CD4-positive, alpha-beta memory T cell (primary cell): ENCODE measurements at places on chromosomes 11 and 22. TPM values are rescaled to one million over a fixed set of nuclear protein-coding genes. Genes with fewer than 3 reads are reported as not detected.

GRCh38 chr22:23248583-23248982 is 68.3 kb downstream of the BCR start:
- no peak for DNase-seq

DNA sequence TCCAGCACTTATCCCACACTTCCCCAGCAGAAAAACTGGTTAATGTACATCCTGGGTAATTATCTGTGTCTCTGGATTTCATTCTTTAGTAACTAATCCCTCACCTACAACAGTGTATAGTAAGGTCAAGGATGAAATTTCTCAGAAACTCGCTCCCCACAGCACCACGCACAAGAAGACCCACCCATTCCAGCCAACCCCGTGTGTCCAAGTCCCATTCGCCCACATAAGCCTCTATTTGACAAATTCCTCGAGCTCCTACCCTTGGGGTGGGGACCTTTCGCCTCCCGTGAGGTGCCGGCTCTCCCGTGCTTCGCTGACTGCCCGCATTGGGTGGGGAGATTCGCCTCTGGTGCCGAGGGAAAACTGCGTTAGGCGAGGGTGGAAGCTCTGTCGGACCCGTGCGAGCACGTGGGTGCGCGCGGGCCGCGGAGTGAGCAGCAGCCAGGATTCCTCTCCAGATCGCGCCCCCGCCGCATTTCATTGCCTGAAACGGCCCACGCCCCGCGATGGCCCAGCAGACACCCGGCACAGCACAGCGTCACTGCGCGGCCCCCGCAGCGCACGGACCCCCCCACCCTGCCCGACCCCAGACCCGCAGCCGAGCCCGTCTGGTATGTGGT is 866 bp downstream of the EXPH5 start:
- peak; percentile 32 for DNase-seq

- no peak for DNase-seq
Measured at GRCh38 chr22:27635852-27636251, 165.7 kb downstream of the MN1 start.

DNA sequence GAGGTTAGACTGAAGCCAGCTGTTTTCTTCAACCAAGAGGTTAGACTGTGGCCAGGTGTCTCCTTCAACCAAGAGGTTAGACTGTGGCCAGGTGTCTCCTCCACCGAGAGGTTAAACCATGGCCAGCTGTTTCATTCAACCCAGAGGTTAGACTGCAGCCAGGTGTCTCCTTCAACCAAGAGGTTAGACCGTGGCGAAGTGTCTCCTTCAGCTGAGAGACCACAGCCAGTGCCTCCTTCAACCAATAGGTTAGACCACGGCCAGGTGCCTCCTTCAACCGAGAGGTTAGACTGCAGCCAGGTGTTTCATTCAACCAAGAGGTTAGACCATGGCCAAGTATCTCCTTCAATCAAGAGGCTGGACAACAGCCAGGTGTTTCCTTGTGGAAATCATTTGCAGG is 498.1 kb downstream of the TBC1D22A start:
- DNase-seq, result no peak

- no peak for DNase-seq
Measured at GRCh38 chr11:1983601-1983961, 14.1 kb downstream of the H19 start.

The CYP2D6 gene
- 10.7 TPM for total RNA-seq
